ENCODE measurements at places on chromosomes 7 and 10.

DNA sequence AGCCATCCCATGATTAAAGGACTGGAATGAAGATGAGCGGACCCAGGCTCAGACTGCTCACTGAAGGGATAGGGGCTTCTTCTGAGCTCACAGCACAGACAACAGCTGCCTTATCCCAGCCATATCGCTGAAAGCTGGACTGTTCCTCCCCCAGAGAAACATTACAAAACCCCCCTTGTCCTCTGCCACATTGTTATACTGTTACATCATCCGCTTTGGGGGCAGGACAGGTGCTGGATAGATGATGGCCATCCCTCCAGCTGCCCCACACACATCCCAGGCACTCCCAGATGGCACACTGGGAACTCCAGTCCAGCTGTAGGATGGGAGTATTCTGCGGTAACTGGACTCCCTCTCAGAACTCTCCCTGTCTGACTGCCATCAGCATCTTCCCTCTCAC is 58.7 kb upstream of the BTRC start:
- no peak for DNase-seq

DNA sequence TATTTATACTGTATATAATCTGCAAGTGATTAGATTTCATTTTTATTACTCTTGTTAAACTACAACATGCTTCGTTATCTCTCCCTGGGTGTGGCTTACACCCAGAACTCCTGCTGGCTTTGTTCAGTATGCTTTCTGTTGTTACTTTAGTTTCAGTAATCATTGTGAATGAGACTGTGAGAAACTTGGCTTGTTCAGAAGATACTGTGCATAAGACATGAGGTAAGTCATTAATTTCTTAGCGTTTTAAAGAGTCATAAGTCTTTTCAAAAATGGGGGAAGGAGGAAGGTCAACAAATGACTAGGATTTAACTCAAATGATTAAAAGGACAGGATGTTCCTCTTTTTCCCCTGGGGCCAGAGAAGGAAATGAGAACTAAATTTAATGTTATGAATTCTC is 11.6 kb upstream of the ADD3 start:
- DNase-seq, result no peak

DNA sequence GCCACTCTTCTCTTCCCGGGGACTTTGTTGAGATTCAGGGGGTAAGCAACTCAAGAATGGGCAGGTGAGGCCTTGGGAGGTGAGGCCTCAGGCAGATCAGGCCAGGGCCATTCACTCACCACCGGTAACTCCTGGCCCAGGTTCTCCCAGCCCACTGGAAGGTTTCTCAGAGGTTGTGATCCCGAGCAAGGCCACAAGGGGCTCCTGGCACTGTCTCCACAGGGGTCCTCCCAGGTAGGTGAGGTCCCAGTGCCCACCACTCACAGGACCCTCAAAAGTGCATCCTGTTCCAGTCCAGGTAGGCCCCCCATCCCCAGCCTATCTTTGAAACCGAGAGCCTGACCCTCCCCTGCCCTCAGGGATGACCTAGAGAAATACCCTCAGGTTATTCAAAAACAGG is 236.1 kb downstream of the BUB3 start:
- DNase-seq, result no peak

DNA sequence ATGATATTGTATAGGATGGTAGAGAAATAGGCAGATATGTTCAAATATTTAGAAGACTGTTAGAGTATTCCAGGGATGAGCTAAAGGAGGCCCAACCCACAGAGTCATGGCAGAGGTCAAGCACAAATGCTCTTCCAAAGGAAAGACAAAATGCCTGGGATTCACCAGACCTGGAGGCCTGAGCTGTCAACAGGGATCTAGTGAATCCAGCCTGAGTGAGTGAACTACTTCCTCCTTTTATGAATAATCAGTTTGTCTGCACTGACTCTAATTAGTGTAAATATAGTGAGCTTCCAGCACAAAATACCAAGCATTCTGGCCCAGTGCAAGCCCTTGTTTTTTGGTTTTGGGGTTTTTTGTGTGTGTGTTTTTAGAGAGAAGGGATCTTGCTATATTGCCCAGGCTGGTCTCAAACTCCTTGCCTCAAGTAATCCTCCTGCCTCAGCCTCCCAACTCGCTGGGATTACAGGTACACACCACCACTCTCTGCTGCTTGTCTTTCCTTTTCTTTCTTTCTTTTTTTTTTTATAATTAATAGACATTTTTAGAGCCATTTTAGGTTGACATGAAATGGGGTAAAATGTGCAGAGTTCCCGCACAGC is 244.4 kb downstream of the SKIDA1 start:
- no peak for DNase-seq

DNA sequence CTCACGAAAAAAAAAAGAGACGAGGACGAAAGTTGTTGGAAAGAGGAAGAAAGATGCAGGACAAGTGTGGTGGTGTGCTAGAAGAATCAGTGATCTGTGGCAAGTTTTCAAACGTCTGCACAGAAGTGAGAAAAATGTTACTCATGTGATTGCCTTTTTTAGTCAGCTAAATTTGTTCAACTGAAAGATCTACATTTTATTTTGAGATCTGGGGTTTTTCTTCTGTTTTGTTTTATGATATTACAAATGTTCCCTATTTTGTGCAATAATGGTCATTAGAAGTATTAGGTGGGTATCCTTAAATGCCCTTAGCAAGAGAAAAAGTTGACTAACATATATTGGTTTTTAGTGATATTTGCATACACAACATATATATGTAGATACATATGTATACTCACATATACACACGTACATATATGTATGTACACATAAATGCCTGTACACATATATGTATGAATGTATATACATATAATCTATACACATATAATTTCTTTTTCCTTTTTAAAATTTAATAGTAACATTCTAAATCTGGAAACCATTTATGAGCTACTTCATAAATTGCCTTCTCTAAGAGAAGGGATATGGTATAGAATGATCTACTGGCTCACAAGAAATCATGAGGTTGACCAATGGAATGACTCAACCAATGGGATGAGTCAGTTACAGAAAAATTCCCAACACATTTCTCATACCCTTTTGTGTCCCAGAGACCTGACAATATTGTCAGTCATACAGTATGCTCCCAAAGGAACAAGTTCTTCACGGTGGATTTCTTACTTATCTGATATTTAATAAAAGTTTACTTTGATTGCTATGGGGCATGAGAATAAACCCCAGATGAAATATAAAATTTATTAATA is 38.4 kb downstream of the SLC39A12 start:
- peak; percentile 63 for DNase-seq

DNA sequence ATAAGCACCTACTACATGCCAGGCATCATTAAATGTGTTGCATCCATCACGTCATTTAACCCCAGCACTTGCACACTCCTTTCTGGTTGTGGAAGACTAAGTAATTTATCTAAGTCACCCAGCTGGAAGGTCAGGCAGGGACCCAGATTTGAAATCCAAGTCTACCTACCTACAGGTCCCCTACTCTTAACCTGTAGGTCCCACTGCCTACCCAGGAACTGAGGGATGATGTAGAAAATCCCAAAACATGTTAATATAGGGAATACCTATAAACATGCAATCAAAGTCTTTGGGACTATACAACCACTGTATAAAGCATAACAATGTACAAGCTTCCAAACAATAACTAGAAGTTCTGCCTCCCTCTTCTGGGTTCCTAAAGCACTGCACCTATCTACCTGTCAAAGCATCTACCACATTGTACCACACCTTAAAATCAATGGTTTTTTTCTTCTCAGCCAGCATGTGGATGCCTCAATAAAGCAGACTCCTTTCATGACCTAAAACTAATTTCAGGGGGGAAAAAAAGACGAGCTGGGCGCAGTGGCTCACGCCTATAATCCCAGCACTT is 5.6 kb downstream of the IL6 start:
- DNase-seq, result peak; percentile 57

GRCh38 chr7:75039166-75039565 is 34.4 kb downstream of the RCC1L start:
- peak; percentile 29 for DNase-seq

GRCh38 chr7:13050703-13051102 is 363.3 kb downstream of the ARL4A start:
- DNase-seq, result peak; percentile 83

DNA sequence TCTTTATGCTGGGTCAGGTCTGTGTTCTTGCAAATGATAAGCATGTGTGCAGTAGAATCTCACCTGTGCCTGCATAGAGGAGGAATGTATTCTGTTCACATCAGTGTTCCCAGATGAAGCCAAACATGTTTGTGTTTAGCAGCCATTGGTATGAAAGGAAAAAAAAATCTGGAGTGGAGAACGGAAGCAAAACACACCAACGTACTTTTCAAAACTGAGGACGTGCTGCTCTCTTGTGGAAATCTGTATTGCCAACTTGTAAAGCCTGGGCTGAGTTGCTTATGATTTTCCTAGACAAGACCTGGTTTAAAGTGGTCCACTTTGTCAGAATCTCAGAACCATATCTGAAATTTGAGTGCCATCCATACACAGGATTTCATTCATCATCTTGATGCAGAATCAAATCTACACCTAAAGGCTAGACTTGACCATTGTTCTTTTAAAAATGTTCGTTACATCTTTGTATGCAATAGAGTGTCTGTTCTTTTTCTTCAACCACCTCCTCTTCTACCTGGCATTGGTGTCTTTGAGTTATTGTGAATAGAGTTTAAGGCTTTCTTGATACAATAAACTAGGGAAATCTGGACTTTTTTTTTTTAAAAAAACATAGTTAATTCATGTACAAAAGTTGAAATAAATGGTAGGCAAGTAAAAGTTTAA is 367.7 kb downstream of the PHF14 start:
- peak; percentile 52 for DNase-seq

- peak; percentile 75 for DNase-seq
These were observed 44.3 kb downstream of the TRRAP start for GRCh38 chr7:98922392-98923187.

DNA sequence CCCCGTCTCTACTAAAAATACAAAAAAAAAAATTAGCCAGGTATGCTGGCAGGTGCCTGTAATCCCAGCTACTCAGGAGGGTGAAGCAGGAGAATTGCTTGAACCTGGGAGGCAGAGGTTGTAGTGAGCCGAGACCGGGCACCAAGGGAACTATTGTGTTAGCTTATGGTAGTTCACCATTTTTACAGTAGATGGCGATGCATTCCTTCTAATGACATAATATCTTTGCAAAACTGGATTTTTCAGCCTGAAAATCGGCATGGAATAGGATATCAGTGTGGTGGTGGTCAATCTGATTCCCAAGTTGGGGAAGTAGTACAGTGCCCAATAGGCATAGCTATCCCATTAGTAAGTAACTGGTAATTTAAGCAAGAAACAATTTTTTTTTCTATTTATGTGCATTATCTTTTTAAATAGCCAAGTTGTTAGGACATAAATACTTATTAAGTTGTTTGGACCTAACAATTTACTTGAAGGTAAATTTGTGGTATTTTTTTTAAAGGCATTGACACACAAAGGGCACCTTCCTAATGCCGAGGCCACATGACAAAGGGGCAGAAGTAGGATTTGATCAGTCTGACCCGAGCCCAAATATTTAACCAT is 17.6 kb upstream of the IMPDH1 start:
- DNase-seq, result peak; percentile 79

DNA sequence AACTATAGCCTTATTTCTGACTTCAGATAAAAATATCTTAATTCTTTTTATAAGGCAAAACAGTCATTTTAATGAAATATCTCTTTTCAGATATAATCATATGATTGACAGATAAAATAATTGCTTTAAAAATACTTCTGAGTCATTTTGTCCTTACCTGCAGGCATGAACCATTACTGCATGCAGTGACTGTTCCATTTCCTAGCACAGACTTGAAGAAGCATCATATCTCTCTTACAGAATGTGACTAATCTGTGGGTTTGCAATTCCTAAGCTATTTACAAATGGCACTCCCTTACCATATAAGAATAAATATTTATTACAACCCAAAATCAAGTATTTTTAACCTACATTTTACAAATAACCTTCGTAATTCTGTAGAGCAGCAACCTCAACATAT is 120.7 kb downstream of the SRPK2 start:
- peak; percentile 66 for DNase-seq

GRCh38 chr10:63929831-63930467 is 408.7 kb downstream of the REEP3 start:
- no peak for DNase-seq

- DNase-seq, result peak; percentile 24
These were observed 20.8 kb downstream of the GHRHR start for GRCh38 chr7:30984359-30985107.

GRCh38 chr10:118669020-118669791 is 73.8 kb upstream of the PRLHR start:
- DNase-seq, result peak; percentile 51

- DNase-seq, result no peak
These were observed 156.6 kb upstream of the SEMA3D start for GRCh38 chr7:85343484-85343883.

DNA sequence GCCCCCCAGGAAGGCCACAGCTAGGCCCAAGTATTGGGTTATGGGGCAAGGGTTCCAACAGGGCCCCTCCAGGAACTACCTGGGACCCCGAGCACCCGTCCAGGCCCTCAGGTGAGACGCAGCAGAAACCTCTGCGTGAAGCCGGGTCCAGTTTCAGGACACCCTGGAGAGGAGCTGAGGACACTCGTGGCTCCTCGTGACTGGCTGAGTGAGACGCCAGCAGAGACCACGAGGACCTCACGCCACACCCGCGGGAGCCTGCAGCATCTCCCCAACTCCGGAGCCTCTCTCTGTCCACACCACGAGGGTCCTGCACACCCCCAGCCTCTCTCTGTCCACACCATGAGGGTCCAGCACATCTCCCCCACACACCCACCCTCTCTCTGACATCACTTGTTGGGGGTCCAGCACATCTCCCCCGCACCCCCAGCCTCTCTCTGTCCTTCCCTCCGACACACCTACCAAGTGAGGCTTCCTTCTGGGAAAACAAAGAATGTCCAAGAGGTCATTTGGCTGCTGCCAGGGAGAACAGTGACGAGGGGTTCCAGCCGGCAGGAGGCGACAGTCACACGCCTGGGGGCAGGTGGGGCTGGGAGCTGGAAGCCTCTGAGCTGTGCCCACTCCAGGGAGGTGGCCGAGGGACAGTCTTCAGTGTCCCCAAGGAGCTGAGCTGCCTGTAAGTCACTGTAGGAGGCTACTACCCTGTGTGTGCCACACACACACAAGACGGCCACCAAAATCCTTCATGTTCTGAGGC is 46.1 kb upstream of the PPP2R2D start:
- DNase-seq, result no peak

DNA sequence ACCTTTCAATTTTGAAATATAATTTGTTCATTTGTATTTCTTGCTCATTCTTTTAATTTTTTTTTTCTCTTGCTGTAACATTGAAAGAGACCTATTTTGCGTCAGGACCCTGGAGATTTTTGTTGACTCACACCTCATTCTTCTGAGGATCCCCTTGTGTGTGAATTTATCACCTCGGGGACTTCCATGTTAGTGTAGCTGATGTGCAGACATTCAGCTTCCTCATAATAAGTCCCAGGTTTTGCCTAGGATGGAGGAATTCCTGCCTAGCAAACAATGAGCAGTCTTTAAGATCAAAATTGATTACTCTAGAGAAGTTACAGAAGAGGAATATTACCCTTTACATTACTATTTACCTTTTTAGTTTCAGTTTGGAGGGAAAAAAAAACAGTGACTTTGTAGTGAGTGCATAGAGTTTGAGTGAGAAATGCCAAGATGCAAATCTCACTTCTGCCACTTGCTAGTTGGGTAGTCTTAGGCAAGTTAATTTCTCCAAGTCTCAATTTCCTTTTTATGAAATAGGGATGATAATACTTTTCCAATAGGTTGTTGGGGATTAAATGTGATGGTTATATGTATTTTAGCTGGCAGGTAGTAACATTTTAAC is 14.3 kb downstream of the TES start:
- DNase-seq, result no peak
